Forelimb muscle (tissue), 1 donor: ENCODE measurements at places on chromosomes 7 and 10.

GRCh38 chr10:107442035-107442505 lies 277.6 kb upstream of the SORCS1 start:
- DNase-seq = no peak

- DNase-seq = no peak
These were observed 295.0 kb upstream of the LYZL1 start for GRCh38 chr10:28993861-28994260.

GRCh38 chr7:29030781-29031275 lies 72.7 kb upstream of the TRIL start:
- no peak for DNase-seq

- no peak for DNase-seq
These were observed 59.2 kb downstream of the DENND2A start for GRCh38 chr7:140581411-140581810.

DNA sequence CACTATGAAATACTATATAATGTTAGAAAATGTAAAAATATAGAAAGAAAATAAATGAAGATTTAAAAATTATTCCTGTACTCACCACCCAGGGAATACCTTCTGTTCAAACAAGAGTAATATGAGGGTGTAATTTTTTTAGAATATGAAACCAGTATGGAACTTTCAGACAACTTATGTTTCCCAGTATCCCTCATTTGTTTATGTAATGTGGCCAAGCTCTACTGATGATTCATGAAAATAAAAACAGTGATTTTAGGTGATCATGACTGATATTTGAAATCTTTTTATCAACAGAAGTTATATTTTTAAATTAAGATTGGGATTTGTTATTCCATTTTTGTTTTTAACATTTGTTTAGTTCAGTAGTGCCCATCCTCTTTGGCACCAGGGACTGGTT lies 18.8 kb downstream of the SLK start:
- no peak for DNase-seq

DNA sequence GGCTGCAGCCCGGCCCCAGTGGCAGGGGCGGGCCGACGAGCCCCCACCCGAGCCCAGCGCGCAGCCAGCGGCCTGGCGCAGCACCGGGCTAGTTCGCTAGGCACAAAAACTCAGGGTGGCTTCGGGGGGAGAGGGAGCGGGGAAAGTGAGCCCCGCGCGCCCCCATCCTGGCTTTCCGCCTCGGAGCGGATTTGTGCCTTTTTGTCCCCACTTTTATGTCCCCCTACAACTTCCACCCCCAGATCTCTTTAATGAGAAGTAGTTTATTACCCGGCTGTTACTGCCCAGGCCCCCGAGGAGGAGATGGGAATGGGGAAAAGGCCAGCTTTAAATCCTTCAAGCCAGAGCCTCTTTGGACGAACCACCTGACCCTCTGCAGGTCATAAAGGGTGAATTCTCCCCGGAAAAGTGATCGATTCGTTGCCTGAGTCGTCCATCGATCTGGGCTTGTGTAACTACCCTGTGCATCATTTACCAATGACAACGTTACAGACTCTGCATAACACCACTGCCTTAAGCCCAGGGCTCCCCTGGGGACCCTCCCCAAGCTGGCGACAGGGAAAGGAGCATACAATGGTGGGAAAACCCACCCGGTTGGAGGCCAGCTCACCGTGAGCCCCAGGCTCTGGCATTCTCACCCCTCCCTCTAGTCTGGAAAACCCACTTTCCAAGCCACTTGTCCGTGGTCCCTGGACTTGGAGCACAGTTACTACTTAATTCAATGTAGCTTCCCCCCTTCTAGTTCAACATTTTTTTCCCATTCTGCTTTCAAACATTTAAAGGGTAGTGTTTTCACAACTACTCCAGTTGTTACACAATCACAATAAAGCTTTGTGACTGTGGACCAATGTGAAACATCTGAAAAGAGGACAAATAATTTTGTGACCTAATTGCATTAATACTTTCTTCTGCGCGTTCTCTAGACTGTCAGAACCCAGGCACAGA lies 748 bp upstream of the SH3PXD2A start:
- no peak for DNase-seq

- no peak for DNase-seq
These were observed 31.5 kb downstream of the FAM241B start for GRCh38 chr10:69661414-69662172.

DNA sequence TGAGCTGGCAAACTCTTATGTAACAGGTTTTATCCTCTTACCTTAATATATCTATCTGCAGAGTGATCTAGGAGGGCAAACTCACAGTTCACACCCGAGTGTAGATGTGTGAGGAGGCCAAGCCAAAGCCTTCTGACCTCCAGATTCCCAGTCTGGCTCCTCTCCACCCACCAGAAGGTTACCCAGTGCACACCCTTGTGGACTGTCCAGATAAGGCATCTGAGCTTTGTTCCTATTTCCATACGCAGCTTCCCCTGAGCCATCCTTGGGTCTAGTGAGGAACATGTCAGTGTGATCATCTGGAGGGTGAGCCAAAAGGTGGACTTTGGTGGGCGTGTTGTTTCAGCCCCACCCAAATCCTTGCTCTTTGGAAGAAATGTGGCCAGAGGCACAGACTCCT lies 203.0 kb upstream of the MEOX2 start:
- no peak for DNase-seq

GRCh38 chr7:39317107-39317506 lies 249.1 kb upstream of the YAE1 start:
- DNase-seq = no peak

GRCh38 chr10:31004611-31005193 lies 27.0 kb downstream of the ZNF438 start:
- DNase-seq = no peak

DNA sequence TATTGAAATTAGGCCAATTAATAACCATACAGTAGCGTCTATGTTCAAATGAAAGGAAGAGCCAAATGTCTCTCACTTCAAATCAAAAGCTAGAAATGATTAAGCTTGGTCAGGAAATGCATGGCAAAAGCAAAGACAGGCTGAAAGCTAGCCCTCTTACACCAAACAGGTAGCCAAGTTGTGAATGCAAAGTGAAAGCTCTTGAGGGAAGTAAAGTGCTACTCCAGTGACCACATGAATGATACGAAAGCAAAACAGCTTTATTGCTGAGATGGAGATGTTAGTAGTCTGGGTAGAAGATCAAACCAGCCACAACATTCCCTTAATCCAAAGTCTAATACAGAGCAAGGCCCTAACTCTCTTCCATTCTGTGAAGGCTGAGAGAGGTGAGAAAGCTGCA lies 123.8 kb downstream of the TEX36 start:
- no peak for DNase-seq

DNA sequence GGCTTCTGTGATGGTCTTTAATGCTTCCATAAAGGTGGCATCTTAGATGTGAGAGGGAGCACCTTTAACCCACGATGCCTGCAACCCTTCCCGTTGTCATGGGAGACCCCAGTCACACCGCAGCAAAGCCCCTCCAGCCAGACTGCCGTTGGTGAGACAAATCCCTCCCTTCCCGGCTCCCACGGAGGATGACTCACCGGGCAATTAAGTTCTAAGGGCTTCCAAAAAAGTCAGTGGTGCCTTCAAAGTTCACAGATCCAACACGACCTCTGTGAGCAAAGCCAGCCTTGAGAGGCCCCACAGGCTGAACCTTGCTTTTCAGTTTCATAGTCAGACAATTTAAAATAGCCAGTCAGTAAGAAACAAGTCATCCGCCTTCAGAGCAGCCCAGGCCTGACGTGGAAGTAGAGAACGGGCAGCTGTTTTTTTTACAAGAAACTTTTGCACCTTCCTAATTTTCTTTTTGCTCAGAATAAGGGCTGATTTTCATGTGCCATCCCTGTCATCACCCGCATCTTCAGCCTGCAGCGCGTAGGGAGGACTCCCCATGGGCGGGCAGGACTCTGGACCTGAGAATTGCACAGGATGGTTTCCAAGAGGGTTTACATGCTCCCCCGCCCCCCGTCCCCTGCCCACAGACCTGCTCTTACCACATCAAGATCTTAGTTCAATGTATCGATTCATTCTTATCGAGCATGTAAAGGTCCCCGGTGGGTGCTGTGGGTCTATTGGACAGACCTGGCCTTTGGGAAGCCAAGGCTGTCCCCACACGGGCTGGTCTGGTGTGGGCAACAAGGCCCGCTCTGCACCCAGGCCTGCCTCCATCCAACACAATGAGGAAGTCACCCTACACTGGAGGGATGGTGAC lies 333.9 kb downstream of the DNAJB6 start:
- DNase-seq = no peak

DNA sequence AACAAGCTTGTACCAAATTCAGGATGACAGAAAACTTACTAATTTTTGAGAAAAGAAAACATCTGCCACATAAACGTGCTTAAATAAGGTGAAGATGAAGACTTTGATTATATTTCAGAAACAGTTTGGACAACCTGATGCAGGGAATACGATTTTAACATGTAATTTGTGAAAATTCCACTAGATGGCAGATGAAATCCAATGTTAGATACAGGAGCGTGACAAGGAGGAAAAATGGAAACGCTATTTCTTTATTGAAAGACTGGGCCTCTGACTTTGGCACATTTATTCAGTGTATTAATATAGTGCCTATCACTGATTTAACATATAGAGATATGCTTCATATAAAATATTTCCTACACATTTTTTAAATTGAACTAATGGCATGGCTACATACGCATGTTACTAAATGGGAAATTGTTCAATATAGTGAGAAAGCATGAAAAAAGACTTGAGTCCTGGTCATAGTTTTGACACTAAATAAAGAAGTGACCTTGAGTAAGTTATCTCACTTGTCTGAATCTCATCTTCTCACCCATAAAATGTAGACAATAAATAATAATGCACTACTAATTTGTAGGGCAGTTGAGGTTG lies 60.7 kb downstream of the CD36 start:
- peak; percentile 70 for DNase-seq

GRCh38 chr7:88042803-88043202 lies 108.8 kb downstream of the ADAM22 start:
- DNase-seq = no peak

GRCh38 chr7:77428777-77429231 lies 12.7 kb upstream of the GSAP start:
- DNase-seq = no peak

DNA sequence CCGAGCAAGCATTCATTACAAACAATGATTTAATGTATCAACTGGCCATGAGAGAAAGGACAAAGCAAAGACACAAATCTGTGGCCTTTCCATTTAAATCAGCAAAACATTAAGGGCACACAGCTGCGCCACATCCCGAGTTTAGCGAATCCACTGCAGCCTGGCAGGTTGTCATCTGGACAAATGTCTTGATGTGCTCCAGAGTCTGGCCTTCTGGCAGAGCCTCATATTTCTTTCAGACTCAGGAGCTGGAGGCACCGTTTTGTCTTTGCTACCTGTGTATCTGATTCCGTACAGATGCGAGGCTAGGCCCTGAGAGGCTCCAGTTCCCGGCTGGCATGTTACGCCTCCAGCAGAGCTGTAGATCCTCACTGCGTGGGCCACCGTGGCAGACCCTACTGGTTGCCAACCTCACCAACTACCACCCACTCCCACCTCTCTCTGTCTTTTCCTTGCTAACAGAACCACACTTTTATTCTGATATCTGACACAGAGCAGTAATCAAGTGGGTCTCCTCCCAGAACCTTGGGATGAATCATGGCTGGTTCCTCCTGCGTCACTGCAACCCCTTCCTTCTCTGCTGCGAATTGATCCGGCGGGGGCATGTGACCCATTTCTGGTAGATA lies 40.9 kb upstream of the EFCAB10 start:
- peak; percentile 6 for DNase-seq

DNA sequence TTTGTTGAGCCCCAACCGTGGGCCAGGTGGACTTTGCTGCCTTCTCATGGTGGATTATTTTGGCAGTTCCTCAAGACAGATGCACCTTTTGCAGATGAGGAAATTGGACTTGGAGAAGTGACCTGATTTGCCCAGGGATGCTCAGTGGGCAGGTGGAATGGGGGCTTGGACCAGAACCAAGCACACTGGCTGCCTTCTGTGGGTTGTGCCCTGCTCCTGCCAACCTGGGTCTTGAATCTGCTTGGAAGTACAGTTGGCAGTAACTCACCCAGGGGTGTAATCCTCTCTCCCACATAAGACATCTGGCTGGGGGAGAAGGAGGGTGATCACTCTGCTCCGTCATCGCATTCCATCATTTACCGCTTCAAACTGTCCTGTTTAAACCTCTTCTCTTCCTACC lies 110.5 kb upstream of the GPR26 start:
- no peak for DNase-seq

- no peak for DNase-seq
These were observed 14.5 kb upstream of the DNAAF5 start for GRCh38 chr7:711922-712380.

- DNase-seq = no peak
These were observed 56.9 kb downstream of the XPNPEP1 start for GRCh38 chr10:109866168-109866994.

DNA sequence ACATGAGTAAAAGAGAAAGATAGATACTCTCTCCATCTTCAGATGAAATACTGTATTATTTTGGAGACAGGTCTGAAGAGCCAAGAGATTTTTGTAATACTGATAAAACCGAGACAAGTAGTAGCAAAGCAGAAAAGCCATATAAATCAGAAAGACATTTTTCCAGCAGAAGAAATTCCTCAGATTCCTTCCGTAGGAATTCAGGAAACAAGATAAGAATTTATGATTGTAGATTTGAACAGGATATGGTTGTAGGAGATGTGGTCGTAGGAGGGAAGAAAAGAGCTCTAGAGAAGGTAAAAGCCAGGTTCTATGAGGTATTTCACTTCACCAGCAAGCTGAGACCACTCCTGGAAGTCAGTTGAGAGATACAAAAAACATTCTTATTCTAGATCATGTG lies 17.6 kb upstream of the AASS start:
- no peak for DNase-seq

GRCh38 chr7:55592492-55592891 lies 20.2 kb upstream of the VOPP1 start:
- DNase-seq = no peak

DNA sequence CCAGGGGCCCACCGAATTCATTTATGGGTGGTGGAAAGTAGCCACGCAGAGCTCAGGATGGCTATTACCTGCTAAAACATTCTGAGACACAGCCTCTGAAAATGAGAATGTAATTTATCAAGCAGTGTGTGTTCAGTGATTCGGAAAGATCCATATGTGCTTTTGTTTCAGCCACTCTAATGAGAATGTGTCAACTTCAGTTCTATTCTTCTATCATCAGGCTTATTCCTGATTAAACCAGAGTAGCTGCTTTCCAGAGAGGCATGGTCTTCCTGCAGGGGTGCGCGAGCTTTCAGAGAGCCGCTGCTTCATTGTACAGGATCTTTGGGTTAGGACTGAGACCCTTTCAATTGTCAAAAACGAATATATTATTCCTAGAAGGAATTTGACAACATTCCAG lies 167.6 kb downstream of the OTUD1 start:
- DNase-seq = no peak
